AG09309 (cell line): ENCODE measurements at places on chromosomes 13 and 19.
A peak's percentile ranks its signal among the peaks of the same experiment; 100 is the strongest.

- no peak for DNase-seq
Measured at GRCh38 chr19:7377196-7377595, 28.5 kb downstream of the ARHGEF18 start.

DNA sequence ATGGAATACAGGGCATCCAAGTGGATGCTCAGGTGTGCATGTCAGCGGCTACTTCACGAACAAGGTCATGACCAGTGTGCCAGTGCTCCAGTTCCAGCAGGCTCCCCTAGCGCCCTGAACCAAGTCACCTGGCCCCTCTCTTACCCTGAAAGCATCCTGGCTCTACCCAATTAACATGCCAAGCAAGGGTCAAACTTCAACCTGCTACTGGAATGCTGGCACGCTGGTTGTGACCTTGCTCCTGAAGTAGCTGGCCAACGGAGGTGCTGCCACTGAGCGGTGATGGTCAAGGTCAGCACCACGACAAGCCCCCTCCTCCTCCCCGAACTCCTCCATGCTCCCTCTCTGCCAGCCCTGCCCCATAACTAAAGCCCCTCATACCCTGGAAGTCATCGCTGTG is 96.0 kb downstream of the CRYL1 start:
- DNase-seq: no peak

GRCh38 chr13:113086991-113087922 is 18.3 kb upstream of the F7 start:
- DNase-seq: no peak

GRCh38 chr13:76024151-76024550 is 388.0 kb downstream of the LMO7 start:
- DNase-seq: no peak

- DNase-seq: no peak
Measured at GRCh38 chr13:24064371-24064770, 96.1 kb upstream of the SPATA13 start.

DNA sequence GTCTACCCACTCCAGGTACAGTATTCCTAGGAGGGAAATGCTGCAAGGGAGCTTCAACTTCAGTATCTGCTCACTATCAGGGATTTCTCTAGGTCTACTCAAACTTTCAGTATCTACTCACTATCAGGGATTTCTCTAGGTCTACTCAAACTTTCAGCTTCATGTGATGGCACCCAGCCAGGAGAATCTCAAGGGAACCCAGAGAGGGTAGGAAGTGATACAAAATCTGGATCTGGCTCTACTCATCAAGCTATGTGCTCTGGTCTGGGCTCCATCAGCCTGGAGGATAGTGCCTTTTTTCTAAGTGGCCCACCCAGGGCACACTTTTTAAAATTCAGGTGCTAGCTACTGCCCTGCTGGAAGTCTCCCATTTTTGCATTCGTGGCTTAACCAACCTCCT is 52.3 kb upstream of the FNDC3A start:
- no peak for DNase-seq

DNA sequence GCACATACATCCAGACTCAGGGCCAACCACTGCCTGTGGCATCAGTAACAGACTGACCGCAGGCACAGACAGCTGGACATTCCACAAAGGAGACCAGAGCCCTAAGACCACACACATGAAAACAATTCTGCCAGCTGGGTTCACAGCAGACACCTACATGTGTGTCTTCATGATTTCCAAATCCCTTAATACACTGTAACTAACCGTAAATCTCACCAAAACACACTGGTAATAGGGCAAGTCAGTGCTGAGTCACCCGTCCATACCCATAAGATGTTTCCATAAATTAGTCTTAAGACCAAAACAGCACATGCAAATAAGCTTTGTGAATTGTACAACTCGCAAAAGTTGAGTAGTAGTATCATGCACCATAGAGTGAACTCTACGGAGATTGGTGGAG is 65.4 kb downstream of the TUBGCP3 start:
- DNase-seq: no peak

DNA sequence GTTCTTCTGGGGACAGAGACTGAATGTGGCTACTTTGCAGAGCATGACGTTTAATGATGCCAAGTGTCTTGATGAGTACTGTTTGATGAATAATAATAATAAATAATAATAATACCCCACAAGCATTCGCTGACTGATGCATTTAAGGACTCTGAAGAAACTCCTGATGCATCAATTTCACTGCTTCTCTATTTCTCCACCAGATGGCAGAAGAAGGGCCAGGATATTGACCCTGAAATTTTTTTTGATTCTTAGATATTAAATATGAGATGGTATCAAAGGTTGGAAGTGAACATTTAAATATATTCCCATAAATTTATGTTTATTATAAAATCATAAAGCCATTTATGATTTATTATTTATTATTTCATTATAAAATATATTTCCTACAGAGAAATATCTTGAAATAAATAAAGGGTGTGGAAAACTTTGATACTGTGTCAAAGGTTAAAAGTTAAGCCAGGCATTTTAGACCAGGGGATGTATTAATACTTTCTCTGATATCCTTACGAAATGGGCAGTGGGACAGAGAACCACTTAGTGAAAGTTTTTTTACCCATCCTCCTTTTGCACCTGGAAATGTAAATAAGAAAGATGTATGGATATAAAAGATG is 170.9 kb downstream of the LACC1 start:
- DNase-seq: no peak

DNA sequence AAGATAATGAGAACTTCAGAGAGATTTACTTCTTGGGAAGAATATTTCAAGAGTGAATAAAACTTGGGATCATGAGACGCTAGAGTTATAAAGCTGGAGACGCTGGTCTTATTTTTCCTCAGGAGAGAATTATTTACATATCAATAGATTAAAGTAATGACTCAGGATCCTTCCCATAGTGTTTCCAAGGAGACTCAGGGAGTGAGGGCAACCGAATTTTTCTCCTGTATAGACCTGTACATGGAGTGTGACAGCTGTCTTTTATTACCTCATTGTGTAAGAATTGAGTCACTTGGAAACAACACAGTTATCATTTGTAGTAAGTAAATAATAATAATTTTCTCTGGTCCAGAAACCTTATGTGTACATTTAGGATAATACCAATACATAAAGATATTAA is 1905.5 kb downstream of the OLFM4 start:
- no peak for DNase-seq

DNA sequence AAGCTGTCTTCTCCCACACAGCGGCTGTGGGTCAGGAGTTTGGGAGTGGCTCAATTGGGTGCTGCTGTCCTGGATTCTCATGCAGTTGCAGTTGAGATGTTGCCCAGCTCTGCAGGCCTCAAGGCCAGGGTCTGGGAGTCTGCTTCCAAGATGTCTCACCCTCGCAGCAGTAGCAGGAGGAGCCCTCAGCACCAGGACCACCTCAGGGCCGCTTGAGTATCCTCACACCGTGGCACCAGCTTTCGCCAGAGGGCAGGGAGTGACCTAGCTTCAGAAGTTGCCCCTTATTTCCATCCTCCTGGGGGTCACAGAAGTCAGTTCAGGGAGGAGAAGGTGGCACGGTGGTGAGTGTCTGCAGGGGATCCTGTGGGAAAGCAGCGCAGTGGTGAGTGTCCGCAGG is 20.9 kb downstream of the TFDP1 start:
- DNase-seq: no peak

DNA sequence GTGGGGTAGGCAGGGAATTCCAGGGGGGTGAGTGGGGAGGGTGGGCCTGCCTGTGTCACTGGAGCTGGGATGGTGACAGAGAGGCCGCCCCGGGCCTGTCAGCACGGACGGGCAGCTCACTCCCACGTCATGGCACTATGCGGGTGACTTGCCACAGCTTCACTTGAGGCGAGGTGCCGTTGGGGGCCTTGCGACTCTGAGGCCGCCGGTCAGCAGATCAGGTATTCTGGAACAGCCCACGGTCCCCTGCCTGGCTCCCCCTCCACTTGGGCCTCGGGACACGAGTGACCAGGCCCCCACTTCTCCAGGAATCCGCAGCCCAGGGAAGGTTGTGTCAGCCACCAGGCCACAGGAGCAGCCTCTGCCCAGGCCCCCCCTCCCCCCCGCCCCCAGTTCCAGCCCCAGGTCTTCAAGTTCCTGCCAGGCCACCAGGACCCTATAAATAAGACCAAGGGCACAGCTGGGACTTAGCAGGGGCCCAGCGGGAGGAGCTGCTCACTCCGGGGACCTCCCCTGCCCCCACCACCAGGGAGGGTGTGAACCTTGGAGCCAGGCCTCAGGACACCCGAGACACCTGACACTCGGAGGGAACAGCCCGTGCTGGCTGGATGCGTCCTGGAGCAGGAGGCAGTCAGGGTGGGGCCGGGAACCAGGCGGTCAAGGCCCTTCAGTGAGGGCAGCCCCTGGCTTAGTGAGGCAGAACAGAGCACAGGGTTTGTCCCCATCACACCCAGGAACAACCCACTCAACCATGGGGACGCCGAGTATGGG is 2.7 kb upstream of the MIDN start:
- no peak for DNase-seq

DNA sequence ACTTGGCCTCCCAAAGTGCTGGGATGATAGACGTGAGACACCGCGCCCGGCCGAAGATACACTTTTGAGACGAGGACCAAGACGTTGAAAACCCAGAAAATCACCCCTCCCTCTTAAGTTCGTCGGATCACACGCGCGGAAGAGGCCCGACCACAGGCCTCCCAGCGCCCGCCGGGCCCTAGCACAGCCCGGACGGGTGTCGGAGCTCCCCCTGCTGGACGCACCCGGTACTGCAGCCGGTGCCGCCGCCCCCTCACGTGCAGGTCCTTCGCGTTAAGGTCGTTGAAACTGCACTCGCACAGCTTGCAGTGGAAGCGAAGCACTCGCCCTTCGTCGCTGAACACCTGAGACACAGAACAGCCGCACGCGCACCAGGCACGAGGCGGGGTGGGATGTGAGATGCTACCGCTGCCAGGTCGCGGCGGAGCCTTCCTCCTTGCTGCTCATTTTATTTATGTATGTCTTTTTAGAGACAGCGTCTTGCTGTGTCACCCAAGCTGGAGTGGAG is 35.7 kb upstream of the MATK start:
- DNase-seq: no peak

DNA sequence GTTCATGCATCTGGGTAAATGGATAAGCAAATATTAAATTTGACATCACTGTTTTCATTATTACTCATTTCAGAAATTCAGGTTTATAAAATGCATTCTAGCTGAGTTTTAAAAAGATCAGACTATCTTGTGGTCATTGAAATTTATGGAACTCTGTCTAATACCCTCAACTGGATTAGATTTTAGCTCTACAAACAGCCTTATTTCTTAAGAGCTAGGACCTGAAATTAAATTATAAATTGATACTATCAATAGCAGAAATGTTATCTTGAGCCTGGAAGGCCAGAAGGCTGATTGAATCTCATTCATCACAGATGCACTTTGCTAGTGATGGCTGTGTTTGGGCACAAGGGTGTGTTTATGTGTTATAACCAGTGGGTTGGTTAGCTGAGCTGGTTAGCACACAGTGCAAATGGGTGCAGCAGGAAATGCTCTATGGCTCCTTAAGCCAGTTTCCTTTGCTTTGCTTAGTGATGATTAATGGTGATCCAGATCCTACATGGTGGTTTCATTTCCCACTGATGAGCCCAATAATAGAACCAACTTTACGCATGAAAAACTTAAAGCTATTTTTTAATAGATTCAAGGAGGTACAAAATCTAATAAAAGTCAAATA is 310.8 kb upstream of the KLF12 start:
- no peak for DNase-seq

DNA sequence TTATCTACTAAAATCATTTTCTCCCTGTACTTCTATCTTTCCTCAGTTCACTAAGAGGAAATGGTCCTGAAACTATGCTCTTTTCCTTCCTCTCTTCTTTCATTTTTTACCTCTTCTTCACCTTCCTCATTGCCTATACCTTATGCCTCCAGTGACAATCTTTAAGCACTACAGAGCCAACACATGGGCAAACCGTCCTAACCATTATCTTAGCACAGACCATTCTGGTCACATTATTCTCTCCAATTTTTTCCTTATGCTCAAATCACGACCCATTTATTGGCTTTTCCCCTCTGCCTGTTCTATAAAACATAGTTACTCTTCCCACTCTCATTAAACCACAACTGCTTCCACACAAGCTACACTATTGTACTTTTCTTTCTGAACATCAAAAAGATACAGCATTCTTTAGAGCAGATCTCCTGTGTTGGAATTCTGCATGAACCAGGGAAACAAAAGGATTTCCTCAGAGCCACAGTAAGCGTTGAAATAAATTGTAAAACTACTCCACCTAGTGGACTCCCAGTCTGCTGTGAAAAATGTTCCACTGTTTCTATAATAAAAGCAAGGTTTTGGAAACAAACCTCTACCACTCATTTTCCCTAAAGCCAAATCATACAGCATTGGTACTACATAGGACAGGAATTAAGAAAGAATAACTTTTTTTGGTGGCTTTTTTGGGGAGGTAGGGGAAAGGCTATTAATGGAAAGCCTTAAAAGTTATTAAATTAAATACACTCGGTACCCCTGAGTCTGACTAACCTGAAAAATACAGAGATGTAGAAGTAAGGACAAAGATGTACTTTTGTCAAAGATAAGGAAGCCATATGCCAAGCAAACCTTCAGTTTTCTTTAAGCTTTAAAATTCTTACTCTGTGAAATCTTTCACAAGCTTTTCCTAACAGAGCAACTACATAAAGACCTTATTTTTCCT is 19.5 kb downstream of the NUFIP1 start:
- peak; percentile 23 for DNase-seq

DNA sequence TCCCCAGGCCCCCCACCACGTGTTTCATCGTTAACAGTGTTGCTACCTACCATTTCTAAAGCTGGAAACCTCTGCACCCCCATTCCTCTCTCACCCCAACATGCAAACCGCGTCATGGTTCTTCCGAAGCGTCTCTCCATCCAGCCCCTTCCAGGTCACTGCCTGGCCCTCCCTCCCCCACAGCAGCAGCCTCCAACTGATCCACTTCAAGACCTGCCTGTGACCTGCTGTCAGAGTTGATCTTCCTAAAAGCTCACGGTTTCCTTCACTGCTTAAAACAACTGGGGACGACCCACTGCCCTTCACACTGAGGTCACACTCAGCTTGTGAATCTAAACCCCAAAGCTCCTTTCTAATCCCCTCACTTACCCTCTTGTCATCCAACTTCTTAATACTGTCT is 47.7 kb downstream of the STK24 start:
- no peak for DNase-seq
